ENCODE measurements at places on chromosomes 7 and 10. TPM values are rescaled to one million over a fixed set of nuclear protein-coding genes. Genes with fewer than 3 reads are reported as not detected.

DNA sequence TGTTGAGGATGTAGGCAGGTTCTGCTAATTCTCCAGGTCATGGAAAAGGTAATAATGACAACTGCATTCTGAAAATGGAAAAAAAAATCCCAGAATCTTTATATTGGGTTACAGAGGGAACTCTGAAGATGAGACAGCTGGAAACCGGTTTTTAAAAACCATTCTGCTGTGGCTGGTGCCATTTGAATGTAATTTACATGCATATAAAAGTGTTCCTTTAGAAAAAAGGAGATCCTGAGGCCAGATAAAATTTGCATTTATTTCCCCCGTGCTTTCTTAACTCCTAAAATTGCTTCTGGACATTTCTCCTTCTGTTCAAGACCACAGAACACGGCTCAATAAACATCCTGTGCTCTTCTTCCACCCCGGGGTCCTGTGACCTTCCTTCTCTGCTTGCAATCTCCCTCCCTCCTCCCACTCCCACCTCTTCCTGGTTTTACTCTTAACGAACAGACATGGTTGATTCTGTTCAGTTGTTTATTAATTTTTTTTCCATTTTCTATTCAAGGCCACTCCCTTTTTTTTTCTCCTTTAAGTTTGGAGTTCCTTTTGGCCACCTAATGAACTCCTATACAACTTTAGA, 41.6 kb downstream of the SH2D4B start:
- DNase-seq = no peak

DNA sequence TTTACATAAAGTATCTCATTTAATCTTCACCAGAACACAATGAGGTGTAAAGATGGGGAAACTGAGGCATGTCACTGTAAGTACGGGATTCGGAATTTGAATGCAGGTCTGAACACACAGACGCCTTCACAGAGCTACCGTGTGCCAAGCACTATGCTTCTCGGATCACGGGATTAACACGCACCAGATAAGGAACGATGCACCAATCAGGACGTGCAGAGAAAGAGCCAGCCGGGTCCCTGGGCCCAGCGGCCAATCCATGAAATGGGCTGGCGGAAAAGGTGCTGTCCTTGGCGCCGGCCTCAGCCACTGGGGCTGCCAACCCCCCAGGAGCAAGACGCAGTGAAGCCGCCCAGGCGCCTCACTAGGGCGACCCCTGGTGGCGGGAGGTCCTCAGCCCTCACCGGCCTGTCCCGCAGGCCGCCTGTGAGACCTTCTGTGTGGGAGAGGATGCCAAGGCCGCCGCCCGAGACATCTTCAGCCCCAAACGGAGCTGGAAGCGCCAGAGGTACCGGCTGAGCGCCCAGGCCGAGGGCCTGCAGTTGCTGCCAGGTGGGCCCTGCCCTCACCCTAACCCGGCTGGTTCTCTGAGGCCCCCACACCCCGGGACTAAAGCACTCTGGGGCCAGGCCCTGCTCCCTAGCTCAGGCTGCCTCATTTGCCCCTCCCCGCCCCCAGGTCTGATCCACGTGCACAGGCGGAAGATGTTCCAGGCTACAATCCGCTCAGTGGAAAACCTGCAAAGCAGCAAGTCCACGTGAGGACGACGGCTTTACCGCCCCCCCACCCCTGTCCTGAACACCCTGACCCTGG, 15.6 kb downstream of the ATG9B start:
- peak; percentile 77 for DNase-seq

Gene ADAMTS14
- total RNA-seq = 0.14 TPM

- DNase-seq = no peak
Observed at GRCh38 chr10:127996586-127996985, 89.7 kb downstream of the PTPRE start.

DNA sequence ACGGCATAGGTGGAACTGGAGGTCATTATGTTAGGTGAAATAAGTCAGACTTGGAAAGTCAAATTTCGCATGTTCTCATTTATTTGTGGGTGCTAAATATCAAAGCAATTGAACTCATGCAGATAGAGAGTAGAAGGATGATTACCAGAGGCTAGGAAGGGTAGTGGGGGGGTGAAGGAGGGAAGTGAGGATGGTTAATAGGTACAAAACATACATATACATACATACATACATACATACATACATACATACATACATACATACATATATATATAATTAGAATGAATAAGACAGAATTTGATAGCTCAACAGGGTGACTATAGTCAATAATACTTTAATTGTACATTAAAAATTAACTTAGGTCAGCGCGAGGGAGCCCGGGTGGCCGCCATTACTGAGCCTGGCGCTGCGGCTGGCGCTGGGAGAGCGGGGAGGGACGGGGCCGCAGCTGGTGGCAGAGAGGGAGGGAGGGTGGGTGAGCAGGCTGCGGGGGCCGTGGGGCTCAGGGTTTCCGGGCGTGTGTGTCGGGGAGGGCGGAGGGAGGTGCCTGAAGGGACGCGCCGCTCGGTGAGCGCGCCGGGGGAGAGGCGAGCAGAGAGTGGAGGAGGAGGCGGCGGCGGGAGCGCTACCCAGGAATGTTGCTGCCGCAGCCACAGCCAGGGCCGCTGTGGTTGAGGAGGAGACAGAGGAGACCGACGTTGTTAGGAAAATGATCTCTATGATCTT, 85.8 kb upstream of the EGFR start:
- DNase-seq = no peak

- DNase-seq = no peak
Observed at GRCh38 chr10:12774204-12774894, 227.2 kb downstream of the CCDC3 start.

Gene PLEKHS1
- total RNA-seq = not detected

- DNase-seq = no peak
Observed at GRCh38 chr7:37323966-37324365, 124.7 kb downstream of the ELMO1 start.

DNA sequence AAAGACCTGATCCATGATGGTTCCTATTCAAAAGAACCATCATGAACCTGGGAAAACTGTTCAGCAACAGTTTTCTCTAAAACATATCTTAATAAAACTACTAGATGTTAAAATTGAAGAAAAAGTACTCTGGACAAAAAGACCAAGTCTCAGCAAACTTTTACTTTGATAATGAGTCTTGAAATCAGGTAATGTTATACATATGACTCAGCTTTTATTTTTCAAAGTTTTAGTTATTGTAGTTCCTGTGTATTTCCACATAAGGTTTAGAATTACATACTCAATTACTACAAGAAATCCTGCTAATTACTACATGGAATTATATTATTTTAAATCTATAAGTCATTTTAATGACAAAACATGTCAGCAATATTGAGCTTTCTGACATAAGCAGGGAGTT, 42.2 kb downstream of the ZNF33B start:
- DNase-seq = no peak

DNA sequence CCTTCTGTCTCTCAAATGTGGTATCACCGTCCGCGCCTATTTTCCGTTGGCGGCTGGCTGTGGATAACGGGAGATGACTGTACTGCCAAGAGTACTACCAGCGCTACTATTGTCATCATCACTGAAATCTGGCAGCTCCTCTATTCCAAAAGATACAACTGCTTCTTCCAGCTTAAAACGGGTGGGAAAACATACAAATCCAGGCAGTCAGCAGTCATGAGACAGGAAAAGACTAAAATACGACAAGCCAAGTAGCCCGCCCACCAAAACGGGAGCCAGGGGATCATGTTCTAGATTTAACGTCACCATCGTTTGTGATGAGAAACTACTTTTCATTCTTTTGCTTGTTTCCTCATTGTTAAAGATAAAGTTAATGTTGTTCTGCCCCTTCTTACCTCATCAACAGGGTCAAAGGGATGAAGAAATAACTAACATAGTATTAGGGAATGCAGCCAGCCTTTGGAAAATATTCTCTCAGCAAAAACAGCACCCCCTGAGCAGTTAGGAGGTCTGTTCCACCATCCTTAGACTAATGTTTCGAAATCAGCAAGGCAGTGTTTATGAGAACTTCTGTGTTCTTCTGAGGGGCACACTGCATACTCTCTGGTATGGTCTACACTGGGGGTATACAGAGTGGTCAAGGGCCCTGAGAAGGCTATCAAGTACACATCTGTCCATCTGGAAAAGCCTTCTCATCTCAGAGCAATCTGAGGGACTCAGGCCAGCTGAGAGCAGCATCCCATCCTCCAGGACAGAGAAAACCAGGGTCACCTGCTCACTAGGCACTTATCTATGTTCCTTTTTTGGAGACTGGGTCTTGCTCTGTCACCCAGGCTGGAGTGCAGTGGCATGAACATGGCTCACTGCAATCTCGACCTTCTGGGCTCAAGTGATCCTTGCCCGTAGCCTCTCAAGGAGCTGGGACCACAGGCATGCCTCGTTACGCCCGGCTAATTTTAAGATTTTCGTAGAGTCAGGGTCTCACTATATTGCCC, 47.5 kb downstream of the GNA12 start:
- no peak for DNase-seq

DNA sequence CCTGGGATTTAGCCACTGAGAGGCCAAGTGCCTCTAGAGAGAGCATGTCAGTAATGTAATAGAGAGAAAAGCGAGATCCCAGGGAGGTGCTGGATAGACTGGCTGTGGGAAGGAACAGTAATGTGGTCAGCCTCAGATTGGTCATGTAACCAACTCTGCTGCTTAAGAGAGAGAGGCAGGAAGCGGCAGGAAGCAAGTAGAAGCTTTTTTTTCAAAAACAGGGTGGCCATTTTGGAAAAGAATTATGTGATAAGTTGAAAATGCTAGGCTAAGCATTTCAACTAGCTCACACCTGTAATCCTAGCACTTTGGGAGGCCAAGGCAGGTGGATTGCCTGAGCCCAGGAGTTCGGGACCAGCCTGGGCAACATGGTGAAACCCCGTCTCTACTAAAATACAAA, 3.7 kb upstream of the PCOLCE start:
- DNase-seq = no peak

DNA sequence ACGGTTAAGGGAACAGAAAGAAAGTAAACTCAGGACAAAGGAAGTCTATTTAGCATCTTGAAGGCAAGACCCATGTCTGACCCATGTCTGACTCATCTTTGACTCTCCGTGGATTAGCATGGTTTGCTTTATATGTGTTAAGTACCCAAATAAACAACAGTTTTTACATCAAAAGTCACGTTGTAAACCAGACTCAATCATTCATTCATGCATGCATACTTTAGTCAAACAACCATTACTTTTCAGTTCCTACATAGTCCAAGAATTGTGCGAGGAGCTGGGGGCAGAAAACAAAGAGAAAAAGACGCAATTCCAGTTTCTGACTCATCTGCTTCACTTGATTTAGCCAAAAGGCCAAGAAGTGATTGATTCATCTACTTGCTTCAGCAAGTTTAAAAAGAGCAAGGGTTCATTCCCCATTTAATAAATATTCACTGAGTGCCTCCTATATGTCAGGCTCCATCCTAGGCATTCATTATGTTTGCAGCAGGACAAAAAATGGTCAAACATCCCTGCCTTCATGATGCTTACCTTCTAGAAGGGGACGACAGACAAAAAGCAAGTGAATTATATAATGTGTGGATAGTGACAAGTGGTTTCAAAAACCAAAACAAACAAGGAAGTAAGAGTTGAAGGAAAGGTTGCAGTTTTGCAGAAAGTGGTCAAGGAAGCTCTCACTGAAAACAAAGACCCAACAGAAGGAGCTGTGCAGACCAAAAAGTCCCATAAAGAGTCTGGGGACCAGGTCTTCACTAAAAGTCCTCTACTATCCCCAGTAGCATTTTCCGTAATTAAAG, 116.2 kb downstream of the FAM107B start:
- DNase-seq = no peak

GRCh38 chr7:69193061-69193460, 405.2 kb upstream of the AUTS2 start:
- DNase-seq = no peak

DNA sequence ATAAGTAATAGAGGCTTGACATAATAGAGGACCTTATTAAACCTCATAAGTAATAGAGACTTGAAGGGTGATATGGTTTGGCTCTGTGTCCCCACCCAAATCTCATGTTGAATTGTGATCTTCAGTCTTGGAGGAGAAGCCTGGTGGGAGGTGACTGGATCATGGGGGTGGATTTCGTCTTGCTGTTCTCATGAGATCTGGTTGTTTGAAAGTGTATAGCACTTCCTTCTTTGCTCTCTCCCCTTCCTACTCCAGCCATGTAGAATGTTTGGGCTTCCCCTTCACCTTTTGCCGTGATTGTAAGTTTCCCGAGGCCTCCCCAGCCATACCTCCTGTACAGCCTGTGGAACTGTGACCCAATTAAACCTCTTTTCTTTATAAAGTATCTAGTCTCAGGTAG, 8.6 kb downstream of the KIFBP start:
- no peak for DNase-seq

DNA sequence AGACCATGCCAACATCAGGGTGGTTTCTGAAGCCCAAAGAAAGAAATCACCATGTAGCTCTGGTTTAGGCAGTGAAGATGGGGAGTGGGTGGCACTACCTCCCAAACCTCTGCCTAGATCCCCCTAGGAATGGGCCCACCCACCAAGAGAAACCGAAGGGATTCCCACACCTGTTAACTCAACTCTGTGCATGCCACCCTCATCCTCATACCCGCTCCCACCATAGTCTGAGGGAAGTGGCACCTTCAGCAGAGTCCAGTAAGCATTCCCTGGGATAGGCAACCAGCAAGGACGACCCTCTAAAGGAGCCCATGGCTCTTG, 1.7 kb upstream of the PLXNA4 start:
- DNase-seq = no peak

DNA sequence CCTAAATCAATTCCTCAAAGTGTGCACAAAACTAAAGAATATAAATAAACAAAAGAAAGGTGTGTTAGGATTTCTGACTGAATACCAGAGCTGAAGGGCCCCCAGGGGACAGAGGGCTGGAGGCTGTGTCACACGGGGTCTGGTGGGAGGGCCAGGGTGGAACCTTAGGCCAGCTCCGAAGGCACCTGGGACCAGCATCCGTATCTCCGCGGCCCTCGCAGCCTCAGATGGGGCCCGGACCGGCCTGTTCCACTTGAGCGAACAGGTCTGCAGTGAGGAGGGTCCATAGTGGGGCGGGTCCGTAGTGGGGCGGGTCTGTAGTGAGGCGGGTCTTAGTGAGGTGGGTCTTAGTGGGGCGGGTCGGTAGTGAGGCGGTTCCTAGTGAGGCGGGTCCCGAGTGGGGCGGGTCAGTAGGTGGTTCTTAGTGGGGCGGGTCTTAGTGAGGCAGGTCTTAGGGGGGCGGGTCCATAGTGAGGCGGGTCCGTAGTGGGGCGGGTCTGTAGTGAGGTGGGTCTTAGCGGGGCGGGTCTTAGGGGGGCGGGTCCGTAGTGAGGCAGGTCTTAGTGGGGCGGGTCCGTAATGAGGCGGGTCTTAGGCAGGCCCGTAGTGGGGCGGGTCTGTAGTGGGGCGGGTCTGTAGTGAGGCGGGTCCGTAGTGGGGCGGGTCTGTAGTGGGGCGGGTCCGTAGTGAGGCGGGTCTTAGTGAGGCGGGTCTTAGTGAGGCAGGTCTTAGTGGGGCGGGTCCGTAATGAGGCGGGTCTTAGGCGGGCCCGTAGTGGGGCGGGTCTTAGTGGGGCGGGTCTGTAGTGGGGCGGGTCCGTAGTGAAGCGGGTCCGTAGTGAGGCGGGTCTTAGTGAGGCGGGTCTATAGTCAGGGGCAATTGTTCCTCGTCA, 15.1 kb downstream of the GPR146 start:
- no peak for DNase-seq

- no peak for DNase-seq
Observed at GRCh38 chr7:70679661-70680060, 452.3 kb upstream of the GALNT17 start.

All from activated T-cell treated with anti-CD3 and anti-CD28 coated beads, Interleukin-2, amount 50 U/mL, for 4 hours (primary cell).